GM12878 (cell line): ENCODE measurements at places on chromosomes 1 and 21. TPM values are rescaled to one million over a fixed set of nuclear protein-coding genes. Genes with fewer than 3 reads are reported as not detected.

DNA sequence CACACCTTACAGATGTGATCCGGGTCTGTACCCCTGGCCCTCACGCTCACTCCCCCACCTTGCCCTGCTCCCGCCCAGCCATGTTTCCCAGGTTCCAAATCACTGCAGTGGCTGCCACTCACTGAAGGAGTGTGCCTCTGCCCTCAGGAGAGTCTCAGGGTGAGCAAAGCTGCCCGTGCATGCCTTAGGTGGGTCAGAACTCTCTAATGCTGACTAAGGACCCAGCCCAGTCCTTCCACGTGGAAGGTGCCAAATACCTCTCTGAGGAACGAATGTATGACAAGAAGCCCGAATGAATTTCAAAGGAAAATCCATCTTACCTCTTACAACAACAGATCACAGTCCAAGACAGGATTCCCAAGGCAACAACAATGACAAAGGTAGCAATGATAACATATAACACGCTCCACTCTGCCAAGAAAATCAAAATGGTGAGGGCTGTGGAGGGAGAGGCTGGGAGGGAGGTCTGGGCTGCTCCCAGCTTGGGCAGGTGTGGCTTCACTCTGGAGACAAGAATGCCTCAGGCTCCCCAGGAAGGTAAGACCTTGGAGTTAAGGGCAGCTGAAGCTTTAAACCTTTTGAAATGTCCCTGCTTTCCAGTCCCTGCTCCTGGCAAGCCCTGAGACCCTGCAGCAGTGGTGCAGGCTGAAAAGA is 115.2 kb downstream of the KIAA0319L start:
- peaks cover 19% of the 10 kb centered on the region for H3K36me3 ChIP-seq
- no peaks in the 10 kb centered on the region for H3K4me1 ChIP-seq
- no peak for DNase-seq
- H3K27ac ChIP-seq = no peak overlapping the region

GRCh38 chr1:230827081-230827681 is 41.1 kb downstream of the C1orf198 start:
- no peaks in the 10 kb centered on the region for H3K36me3 ChIP-seq
- H3K4me1 ChIP-seq = no peaks in the 10 kb centered on the region
- no peak for DNase-seq
- no peaks in the 10 kb centered on the region; the same call in 1 of the 2 replicates for H3K27me3 ChIP-seq
- H3K4me3 ChIP-seq = no peak overlapping the region

DNA sequence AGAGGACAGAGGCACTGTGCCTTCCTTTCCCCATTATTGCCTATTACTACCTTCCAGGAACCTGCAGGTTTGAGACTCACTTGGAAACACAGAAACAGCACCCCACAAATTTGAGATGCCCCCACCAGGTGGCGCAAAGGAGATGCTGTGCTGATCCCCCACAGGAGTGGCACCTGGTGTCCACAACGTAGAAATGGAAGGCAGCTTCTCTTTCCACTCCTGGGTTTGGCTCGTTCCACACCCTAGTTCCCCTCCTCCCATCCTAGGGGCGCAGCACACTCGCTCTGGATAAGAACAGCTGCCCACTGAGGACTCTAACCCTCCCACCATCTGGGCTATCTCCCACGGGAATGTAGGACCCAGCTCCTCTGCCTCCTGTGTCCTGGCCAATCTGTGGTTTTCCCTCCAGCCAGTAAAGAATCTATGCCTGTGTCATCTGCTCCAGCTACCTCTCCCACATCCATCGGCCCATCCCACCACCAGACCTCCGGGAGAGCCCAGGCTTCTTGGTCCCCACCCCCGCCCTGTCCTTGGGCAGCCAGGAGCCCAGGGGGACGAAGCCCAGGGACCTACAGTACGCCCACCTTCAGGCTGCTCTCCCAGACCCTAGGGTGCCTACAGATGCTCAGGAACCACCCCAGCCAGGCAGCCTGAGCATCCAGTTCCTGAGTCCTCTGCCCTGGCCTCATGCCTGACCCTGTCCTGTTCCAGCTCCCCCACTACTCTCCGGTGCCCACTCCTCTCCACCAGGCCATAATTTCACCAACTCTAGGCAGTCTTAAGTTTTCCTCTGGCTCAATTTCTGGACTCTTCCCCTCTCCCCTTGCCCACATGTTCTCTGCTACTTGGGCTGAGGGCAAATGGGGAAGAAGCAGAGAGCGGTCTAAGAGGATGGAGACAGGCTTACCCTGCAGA is 549 bp downstream of the THBS3 start:
- H3K4me3 ChIP-seq = no peak overlapping the region
- H3K27me3 ChIP-seq = no peaks in the 10 kb centered on the region
- DNase-seq = no peak
- H3K4me1 ChIP-seq = peaks cover 19% of the 10 kb centered on the region
- no peak overlapping the region for H3K27ac ChIP-seq

DNA sequence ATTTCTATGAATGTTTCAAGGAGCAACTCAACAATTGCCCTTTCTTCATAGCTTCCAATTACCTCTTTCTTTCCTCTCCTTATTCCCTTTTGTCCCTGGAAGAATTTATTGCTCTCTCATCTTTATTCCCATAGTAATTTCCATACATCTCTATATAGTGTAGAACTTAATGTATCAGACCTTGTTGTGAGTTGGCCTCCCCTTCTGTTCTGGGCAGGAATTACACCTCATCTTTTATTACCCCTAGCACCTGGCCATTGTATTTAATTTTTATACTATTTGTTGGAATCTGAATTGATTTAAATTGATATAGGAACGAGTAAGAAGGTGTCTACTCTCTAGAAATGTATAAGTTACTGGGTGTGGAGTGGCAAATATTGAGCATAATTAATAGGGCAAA is 114.5 kb downstream of the CACHD1 start:
- no peak overlapping the region for H3K4me3 ChIP-seq
- H3K27me3 ChIP-seq = no peaks in the 10 kb centered on the region
- H3K4me1 ChIP-seq = no peaks in the 10 kb centered on the region
- H3K27ac ChIP-seq = no peak overlapping the region
- DNase-seq = no peak

DNA sequence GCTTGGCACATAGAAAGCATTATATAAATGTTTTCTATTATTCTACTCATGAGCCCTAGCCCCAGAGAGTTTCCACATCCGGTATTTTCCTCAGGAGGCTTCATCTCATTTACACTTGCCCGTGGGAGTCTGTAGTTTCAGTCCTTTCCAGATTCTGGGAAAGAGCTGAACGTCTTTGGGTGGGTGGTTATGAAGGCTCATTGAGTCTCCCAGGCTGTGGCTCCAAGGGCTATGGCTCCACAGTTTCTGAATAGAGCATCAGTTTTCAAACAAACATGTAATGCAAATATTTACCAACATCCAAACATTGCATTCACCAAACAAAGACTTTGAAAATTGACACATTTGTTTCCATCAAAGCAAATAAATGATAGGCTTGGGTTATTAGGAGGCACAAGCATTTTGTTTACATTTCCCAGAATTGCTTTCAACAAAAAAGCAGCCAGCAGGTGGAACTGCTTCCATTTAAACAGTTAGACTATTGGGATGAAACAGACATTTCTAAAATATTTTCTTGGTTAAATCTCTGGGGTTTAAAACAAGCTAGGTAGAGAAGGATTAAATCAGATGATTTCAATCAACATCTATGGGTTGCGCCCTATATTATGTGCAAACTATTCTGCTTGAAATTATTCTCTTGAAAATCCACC is 1.3 kb upstream of the LEMD1 start:
- no peaks in the 10 kb centered on the region for H3K36me3 ChIP-seq
- H3K4me3 ChIP-seq = no peak overlapping the region
- DNase-seq = no peak
- H3K27me3 ChIP-seq = peaks cover 6% of the 10 kb centered on the region
- H3K27ac ChIP-seq = no peak overlapping the region
- no peaks in the 10 kb centered on the region for H3K4me1 ChIP-seq

Gene LBR
- polyA plus RNA-seq = 178 and 179 TPM in 2 replicates

Gene CCNL2
- polyA plus RNA-seq = 91.3 and 100 TPM in 2 replicates

Gene TCEA3
- not detected in 2 replicates for polyA plus RNA-seq

Gene FMO4
- polyA plus RNA-seq = 0.26 and 0.64 TPM in 2 replicates

Gene LRRC38
- not detected in 2 replicates for polyA plus RNA-seq
